ENCODE measurements at places on chromosomes 4 and X. TPM values are rescaled to one million over a fixed set of nuclear protein-coding genes. Genes with fewer than 3 reads are reported as not detected.

DNA sequence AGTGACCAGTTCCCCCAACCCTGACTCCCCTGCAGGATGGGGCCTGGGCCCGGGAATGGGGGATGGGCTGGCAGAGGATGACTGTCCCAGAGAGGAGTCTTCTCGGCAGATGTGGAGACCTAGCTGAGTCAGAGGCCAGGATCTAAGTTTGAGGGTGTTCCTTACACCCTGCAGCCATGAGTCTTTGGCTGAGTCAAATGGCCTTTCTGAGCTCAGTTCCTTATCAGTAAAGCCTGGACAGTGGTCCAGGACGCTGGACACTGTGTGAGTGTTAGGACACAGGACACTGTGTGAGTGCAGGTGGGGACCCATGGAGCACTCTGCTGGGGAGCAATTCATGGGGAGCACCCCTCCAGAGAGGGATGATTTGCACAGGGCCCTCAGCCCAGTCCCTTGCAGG, 5.0 kb downstream of the IL9R start:
- peaks cover 26% of the 10 kb centered on the region for H3K4me1 ChIP-seq
- H3K4me3 ChIP-seq, result no peak overlapping the region
- no peak for DNase-seq

DNA sequence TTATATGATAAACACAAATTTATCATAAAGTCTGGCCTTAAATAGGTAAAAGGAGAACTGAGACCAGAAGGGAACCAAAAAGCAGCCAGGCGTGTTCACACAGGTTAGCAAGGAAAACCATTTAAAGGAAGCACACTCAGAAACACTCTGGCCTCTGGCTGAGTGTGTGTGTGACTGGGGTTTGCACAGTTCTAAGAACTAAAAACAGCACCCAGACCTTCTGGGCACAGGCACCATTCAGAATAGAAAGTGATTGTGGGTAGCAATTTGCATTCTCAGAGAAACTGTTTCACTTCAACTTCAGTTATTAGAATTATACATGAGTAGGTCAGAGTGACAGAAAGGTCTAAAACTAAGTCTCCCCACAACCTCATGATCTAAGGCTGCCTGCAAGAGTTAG, 10.0 kb downstream of the GPR82 start:
- H3K27ac ChIP-seq, result no peak overlapping the region
- H3K27me3 ChIP-seq, result no peaks in the 10 kb centered on the region
- peaks cover 5% of the 10 kb centered on the region for H3K36me3 ChIP-seq
- H3K4me3 ChIP-seq, result no peak overlapping the region
- no peaks in the 10 kb centered on the region for H3K4me1 ChIP-seq

DNA sequence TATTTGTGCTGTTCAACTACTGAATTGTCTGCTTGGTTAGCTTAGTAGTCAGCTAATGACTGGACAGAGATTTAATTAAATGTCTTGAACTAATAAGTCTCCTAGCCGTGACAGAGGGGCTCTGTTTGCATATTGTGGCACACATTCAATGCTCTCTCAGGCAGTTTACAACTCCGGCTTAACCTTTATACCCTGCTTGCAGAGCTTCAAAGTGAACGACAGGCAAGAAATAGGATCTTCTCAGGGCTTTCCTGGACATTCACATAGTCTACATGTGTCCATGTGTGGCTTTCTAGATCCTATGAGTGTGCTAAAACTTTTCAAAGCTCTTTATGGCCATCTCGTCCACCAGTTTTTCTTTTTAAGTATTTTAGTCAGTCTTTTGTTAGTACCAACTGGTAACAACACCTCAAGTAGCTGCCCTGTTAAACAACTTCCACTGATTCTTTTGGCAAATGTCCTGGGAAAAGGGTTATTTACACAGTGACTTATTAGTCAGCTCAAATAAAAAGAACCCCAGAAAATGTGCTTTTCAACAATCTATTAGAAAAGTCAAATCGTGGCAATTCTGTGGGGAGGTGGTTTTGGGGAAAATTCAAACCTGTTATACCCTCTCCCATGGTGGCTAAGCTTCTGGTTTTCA, 28.6 kb downstream of the OR13H1 start:
- H3K4me1 ChIP-seq, result no peaks in the 10 kb centered on the region
- no peak for DNase-seq
- no peaks in the 10 kb centered on the region for H3K36me3 ChIP-seq
- H3K27ac ChIP-seq, result no peak overlapping the region

DNA sequence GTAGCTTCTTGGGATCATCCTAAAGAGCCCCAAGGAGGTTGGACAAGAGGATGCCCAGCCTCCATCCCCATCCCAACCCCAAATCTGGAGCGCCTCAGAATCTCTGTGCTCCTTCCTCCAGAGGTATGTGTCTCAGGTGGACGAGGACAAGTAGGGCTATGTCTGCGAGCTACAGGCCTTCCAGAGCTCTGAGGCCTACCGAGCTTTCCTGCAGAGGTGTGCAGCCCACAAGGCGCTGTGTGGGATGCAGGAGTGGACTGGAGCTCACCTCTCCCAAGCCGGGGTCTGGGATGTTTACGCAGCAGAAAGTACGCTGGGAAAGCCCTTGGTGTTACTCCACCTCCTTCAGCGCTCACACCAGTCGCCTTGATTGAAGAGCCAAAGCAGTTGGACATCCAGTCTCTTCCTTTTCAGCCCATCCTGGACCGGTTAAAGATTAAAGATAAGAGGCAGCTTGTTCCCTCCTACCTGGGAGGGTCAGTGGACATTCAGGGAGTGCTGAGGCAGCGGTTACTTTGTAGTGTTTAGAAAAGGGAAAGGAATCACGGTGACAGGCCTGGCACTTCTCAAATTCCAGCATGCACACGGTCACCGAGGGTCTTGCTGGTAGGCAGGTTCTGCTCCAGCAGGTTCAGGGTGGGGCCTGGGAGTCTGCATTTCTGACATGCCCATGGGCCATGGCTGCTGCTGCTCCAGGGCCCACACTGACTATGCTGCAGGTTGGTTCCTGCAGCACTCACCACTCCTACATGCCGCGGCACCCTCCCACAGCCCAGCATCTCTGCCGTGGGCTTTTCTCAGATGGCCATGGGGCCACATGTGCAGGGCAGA, 29.5 kb upstream of the JAKMIP1 start:
- H3K27ac ChIP-seq, result no peak overlapping the region
- DNase-seq, result no peak
- no peaks in the 10 kb centered on the region for H3K4me1 ChIP-seq
- H3K4me3 ChIP-seq, result no peak overlapping the region

DNA sequence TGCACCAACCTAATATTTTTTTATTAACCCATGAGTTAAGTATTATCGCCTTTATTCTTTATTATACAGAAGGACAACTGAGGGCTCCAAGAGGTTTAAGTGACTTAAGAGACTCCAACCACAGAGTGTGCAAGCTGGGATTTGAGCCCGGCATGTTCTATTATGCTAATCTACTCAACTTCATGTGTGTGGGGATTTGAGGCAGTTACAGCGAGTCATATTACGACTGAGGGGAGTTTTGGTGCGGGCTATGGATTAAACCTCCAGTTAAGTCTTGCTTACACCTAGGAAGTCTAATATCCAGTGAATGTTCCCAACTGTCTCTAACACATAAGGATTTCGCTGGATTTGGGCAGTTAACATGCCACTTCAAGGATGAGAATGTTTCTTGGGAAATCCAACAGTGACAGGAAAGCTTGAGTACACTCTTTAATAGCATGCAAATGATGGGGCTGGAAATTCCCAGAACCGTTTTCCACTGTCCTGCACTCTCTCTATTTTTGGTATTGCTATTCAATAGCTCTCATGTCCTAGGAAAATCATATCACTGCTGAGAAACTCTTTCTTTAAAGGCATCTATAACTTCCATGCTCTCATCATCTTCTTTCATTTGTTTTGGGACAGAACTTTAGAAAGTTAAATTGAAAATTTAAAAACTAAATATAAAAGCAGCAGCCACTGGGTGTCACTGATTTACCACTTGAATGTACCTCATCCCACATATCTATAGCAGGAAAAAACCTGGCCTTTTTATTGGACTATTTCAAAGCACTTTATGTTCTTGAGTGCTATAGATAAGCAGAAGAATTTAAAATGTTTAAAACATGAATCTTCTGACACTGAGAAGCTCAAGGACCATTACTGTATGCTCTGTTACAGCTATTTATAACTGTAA, 165.1 kb upstream of the TTC29 start:
- no peak for DNase-seq
- no peak overlapping the region for H3K4me3 ChIP-seq
- no peak overlapping the region for H3K27ac ChIP-seq
- H3K27me3 ChIP-seq, result no peaks in the 10 kb centered on the region
- H3K36me3 ChIP-seq, result no peaks in the 10 kb centered on the region

- no peaks in the 10 kb centered on the region for H3K36me3 ChIP-seq
- no peak for DNase-seq
- no peak overlapping the region for H3K27ac ChIP-seq
- no peak overlapping the region for H3K4me3 ChIP-seq
- no peaks in the 10 kb centered on the region for H3K27me3 ChIP-seq
These were observed 1754.3 kb upstream of the AGA start for GRCh38 chr4:179196511-179196910.

DNA sequence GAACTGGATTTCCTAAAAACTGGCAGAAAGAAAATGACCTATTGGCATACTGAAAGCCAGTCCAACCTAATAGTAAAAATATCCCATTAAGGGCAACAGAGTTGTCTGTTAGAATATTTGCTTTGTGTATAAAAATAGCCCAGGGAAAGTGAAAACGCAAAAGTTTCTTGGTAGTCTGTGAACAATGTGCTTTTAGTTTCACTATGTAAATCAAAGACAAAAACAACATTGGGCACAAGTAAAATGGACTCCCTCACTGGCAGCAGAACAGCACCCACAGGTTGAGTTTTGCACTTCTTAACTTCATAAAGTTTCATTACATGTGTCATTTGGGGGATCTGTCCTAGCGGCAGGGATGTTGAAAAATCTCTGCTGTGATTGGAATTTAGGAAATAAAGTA, 4.3 kb upstream of the FGG start:
- H3K4me1 ChIP-seq, result no peaks in the 10 kb centered on the region
- H3K36me3 ChIP-seq, result no peaks in the 10 kb centered on the region
- peak; percentile 7 for DNase-seq
- H3K4me3 ChIP-seq, result no peak overlapping the region
- no peak overlapping the region for H3K27ac ChIP-seq
- H3K27me3 ChIP-seq, result peaks cover 19% of the 10 kb centered on the region

GRCh38 chrX:56813318-56813837, 84.3 kb downstream of the NBDY start:
- no peaks in the 10 kb centered on the region for H3K27me3 ChIP-seq
- peak overlapping the region; percentile 46 for H3K4me3 ChIP-seq
- peak; percentile 20 for DNase-seq
- peaks cover 6% of the 10 kb centered on the region for H3K36me3 ChIP-seq
- peak overlapping the region; percentile 70 for H3K27ac ChIP-seq

DNA sequence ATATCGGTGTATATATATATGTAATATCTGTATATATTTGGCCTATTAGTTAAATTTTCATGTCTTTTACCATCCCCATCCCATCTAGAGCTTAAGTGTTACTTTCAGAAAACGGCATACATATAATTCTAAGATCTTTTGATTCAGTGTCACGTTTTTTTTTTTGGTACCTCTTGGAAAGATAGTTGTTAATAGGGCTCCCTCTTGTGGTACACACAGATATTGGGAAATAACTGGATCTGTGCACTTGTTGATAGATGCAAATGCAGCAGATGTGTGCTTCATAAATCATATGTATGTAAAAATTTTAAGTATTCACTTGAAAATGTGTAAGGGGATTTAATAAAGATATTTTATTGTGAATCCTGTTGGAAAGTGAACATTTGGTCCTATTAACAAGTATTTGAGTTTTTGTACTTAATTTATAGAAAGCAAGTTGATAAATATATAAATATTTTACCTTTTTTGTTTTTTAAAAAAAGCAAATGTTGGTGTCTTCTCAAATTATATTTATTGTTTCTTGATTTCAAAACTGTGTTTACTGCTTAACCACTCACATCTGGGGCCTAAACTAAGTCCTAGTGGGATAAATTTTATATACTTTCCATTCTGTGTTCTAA, 74.7 kb downstream of the PAQR3 start:
- no peaks in the 10 kb centered on the region for H3K36me3 ChIP-seq
- DNase-seq, result peak; percentile 79
- no peaks in the 10 kb centered on the region for H3K27me3 ChIP-seq
- H3K27ac ChIP-seq, result no peak overlapping the region
- H3K4me3 ChIP-seq, result no peak overlapping the region

GRCh38 chr4:70722199-70722791, 531 bp downstream of the RUFY3 start:
- H3K27ac ChIP-seq, result no peak overlapping the region
- peaks cover 11% of the 10 kb centered on the region for H3K4me1 ChIP-seq
- no peaks in the 10 kb centered on the region for H3K36me3 ChIP-seq
- DNase-seq, result no peak
- no peak overlapping the region for H3K4me3 ChIP-seq
- H3K27me3 ChIP-seq, result no peaks in the 10 kb centered on the region

GRCh38 chr4:75781305-75781704, 56.9 kb downstream of the USO1 start:
- H3K27ac ChIP-seq, result no peak overlapping the region
- H3K4me3 ChIP-seq, result no peak overlapping the region
- peaks cover 52% of the 10 kb centered on the region for H3K36me3 ChIP-seq
- no peaks in the 10 kb centered on the region for H3K27me3 ChIP-seq
- H3K4me1 ChIP-seq, result no peaks in the 10 kb centered on the region

The SLC10A4 gene
- total RNA-seq, result not detected

The DUSP21 gene
- total RNA-seq, result not detected

The FAM47C gene
- not detected for total RNA-seq

The NKAP gene
- 15.6 TPM for total RNA-seq

The LNX1 gene
- total RNA-seq, result not detected

The THOC2 gene
- 62.8 TPM for total RNA-seq

The FAT4 gene
- not detected for total RNA-seq

Data from CD4-positive, alpha-beta T cell (primary cell).